ENCODE measurements at places on chromosomes 2 and 18.

- no peak for DNase-seq
Measured at GRCh38 chr2:166335284-166335683, 40.5 kb downstream of the SCN9A start.

- no peak for DNase-seq
Measured at GRCh38 chr2:62663920-62664795, 41.4 kb upstream of the EHBP1 start.

GRCh38 chr18:13442451-13442850 is 223.9 kb downstream of the LDLRAD4 start:
- no peak for DNase-seq

DNA sequence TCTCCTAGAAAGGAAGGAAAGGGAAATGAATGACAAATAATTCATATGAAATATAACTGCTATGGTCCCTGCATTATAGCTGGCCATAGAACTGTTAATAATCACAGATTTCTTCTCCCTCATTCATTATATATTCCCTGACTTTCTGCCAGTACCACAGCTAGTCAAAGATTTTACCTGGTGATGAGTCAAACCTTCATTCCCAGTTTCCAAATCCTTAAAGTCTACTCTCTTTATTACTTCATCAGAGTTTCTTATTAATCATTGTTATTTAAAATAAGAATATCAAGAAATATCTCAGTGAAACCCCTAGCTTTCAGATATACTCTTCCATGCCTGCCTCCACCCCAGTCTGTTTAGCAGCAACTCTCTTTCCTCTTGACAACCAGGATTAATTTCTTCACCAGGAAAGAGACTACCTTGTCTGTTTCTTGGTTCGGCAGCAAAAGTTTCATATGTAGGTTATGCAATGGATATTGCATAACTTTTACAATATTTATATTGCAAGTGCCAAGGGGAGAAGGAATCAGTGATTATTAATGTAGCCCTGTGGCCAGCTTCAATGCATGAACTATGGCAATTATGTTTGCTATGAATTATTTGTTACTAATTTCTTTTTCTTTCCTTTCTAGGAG is 533.8 kb downstream of the FBXO15 start:
- DNase-seq, result no peak

GRCh38 chr2:201484805-201485204 is 33.3 kb downstream of the STRADB start:
- no peak for DNase-seq

Data from stimulated activated CD8-positive, alpha-beta memory T cell treated with anti-CD3 and anti-CD28 coated beads, Interleukin-12 subunit alpha, Interleukin-12 subunit beta, amount 100 ng/mL, for 4 hours (primary cell).